ENCODE measurements at places on chromosomes 5 and 9.

GRCh38 chr9:135914921-135915320 lies 7.6 kb upstream of the CAMSAP1 start:
- no peak for DNase-seq

DNA sequence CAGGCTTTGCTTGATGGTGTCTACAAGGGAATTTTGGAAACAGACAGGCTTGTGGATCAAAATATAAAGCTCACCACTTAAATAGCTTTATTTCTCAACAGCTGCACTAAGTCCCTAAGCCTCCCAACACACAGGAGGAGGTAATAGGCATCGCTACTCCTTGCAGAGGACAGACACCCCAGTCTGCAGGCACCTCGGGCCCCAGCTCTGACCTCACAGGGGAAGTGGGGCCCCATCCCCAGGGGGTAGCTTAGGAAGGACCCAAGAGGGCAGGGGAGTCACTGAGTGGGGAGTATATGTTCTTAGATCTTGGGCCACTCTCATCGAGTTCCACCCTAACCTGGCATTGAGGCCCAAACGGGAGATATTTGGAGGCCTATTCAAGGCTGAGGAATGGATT lies 66.7 kb upstream of the XPA start:
- no peak for DNase-seq

- no peak for DNase-seq
Measured at GRCh38 chr5:6781716-6782115, 68.5 kb downstream of the TENT4A start.

- DNase-seq, result no peak
Measured at GRCh38 chr5:154474396-154475334, 3.4 kb downstream of the HAND1 start.

GRCh38 chr5:76225336-76225735 lies 142.2 kb downstream of the SV2C start:
- no peak for DNase-seq

DNA sequence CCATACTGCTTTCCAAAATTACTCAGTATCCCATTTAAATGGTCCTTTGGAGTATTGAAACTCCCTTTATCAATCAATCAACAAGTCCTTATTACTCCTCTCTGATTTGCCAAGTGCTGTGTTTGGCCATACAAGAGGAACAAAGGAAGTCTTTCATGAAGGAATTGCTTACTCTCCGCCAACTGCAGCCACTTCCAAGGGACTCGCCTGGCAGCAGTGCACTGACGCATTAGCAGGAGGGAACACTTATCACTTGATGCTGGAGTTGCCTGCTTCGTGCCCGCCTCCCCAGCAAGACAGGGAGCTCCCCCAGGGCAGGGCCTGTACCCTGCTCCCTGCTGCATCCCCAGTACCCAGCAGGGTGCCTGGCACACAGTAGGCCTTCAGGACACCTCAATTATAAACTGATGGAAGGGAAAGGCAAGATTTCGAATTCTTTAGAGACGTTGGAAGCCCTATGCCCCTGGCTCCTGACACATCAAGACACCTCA lies 97.9 kb downstream of the CRB2 start:
- peak; percentile 85 for DNase-seq
